ENCODE measurements at places on chromosomes 4 and X.

- no peak for DNase-seq
These were observed 82.8 kb downstream of the LIMCH1 start for GRCh38 chr4:41620594-41621256.

DNA sequence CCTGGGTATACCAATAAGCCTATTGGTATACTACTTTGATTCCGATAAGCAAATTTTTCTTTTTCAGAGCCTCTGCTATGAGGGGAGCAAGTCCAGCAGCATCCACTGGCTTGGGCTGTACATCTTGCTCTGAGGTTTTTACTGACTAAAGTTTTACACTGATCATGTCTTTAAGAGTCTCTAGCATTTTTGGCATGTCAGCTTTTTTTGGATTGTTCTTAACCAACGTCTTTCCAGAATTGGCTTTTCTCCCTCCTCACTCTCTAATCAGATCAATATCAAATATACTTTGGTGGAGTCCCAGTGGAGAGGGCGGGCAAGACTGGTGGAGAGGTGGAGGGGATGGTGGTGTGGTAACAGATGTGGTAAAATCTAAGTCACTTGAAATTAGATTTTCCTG lies 196.8 kb downstream of the HEPH start:
- DNase-seq, result no peak

- DNase-seq, result no peak
These were observed 257.1 kb downstream of the CAMK2D start for GRCh38 chr4:113504422-113504821.

DNA sequence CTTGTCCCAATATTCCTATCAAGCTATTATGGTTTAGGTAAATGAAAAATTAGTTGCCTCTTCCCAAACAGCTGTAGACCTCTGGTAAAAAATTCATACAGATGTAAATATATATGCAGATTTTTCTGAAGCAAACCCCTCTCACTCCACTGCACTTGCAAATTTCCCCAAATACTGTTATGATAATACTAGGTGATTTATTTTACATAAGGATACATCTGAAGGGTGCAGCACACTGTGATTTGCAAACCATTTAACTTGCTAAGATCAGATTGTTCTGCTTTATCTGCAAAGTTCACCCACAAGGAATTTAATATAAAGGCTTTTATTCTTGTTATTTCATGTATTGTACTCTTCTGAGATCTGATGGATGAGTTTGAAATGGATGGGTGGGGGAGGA lies 177.0 kb downstream of the GPAT3 start:
- DNase-seq, result no peak

All from activated CD4-positive, alpha-beta T cell treated with anti-CD3 and anti-CD28 coated beads, Interleukin-2, amount 50 U/mL, for 4 hours (primary cell).